SK-N-MC (cell line): ENCODE measurements at places on chromosomes 12 and 14.

GRCh38 chr12:4443616-4444015 lies 2.0 kb downstream of the FGF6 start:
- DNase-seq: no peak

DNA sequence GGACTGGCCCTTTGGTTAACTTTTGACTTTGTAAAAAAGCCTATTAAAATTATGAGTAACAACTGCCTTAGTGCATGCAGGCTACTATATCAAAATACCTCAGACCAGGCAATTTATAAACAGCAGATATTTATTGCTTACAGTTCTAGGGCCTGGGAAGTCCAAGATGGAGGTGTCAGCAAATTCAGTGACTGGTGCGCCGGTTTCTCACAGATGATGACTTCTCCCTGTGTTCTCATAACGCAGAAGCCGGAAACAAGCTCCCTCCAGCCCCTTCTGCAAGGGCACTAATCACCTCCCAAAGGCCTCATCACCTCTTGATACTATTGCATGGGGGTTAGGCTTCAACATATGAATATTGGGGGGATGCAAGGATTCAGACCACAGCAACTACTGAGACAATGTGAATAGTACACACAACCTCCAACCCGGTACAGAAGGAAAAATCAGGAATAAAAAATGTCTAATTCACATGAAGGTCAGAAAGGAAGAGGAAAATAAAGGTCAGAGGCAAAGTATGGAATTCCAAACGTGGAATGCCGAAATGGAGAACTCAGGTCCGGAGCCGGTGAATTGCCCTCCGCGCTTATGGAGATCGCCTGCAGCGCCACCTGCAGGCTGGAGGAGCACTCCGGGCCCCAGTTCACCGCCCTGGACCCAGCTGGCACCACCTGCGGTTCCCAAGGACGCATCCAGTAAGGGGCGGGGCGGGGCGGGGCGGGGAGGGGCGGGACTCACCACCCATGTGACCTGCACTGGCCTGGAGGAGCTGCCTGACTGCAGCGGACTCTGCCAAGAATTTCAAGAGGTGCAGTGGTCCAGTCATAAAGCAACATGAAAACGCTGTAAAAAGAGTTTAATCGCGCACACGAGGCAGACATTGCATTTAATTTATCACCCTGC lies 203.4 kb downstream of the KIF26A start:
- no peak for DNase-seq

DNA sequence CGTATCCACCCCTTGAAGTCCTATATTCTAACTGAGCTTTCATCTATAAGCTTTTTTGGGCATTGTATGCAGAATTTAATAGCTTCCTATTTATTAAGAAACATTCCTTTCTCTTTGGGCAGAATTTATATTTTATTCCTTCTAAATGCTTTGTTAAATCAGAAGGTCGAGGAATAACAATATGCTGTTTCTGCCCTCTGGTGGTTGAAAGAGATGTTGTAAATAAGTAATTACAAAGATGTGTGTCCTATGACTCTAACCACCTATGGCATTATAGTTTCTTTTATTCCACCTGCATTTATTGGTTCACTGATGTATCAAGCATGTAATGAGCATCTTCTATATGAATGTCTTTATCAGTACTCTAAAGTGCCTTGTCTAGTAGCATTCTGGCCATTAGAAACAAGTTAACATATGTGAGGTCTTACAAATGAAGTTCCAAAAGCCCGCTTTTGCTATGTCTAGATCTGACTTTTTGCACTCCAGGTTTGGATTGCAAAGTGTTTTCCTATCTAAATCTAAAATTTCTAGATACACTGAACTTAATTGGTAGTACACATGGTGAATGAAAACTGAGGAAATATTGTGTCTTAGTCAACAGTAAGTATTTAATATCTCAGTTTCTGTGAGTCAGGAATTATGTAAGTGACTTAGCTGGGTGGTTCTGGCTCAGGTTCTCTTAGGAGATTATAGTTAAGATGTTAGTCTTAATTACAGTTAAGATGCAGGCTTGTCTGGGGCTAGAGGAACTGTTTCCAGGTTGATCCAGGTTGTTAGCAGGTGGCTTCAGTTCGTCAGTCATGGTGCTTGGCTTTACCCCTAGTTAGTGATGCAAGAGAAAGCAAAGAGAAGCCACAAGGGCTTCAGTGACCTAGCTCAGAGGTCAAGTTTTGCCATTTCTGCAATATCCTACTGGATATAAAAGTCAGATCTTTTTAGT lies 57.5 kb downstream of the PLEKHA5 start:
- peak; percentile 50 for DNase-seq

DNA sequence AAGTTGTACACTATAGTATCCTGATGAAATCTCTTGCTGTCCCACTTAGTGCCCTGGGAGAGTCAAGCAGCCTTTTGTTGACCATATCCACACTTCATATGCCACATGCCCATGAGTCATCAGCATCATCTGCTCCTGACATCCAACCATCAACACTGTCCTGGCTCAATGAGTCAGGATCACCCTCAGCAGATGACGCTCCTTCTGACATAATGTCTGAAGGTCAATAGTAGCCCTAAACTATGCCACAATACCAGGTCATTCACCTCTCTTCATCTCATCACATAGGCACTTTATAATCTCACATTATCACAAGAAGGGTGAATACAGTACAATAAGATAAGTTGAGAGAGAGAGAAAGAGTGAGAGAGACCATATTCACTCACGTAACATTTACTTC lies 369.0 kb upstream of the FAR2 start:
- no peak for DNase-seq

- DNase-seq: no peak
Observed at GRCh38 chr12:89250213-89250612, 102.1 kb downstream of the DUSP6 start.

DNA sequence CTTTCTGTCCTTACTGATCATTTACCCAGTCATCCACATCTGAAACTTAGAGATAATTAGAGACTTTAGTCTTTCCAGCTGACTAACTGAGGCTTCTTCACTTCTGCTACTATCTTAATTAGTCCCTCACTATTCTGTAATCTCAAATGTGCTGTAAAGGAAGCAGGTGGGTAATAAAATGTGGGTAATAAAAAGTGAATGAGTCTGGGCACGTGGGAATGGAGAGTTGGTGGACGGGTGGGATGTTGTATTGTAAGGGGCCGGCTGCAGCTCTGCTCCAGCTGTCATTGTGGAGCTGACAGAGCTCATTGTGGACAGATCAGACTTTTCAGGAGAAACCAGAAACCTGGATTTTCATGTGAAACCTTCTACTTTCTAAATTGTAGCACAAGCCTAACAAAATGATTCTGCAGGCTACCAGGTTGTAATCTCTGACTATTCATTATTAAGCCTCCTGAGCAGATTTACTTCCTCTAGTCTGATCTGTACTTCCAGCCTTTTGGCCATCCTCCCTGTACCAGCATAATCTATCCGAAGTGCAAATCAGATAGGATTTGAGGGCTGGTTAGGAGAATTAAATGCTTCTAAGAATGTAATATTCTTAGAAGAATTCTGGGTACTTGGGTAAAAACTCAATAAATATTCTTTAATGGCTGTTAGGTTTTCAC lies 42.0 kb upstream of the BMAL2 start:
- DNase-seq: no peak
